BE2C (cell line): ENCODE measurements at places on chromosomes 7 and 10.

- no peak for DNase-seq
Observed at GRCh38 chr7:28364082-28364481, 48.2 kb upstream of the CREB5 start.

GRCh38 chr10:20254078-20254477, 437.8 kb downstream of the PLXDC2 start:
- no peak for DNase-seq

DNA sequence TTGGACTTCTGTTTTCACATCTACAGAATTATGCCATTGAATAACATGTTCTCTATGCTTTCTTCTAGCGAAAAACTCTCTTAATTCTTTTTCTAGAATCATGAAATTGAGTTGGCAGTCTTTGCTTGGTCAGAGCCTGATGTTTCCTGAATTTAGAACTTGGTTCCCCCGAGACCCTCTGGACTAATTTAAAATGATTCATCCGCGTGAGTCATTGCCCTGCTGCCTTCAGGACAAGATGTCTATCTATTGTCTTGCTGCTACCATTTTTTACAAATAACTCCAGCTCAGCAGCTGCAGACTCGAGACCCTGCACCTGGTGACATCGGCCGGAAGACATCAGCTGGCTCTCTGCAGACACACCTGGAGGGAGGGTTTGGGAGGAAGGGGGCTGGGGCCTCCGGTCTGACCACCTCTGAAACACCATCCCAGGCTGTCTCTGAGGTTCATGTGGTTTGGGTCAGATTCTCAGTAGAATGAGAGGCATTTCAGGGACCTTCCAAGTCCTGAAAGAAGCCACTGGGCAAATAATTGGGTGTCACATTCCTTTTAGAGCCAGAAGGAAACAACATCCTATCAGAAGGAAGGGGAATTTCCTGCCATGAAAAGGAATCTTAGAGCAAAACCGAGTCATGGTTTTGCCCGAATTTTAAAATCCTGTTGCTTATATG, 20.9 kb upstream of the KLF6 start:
- DNase-seq, result peak; percentile 69

GRCh38 chr7:83065714-83066113, 97.0 kb downstream of the PCLO start:
- no peak for DNase-seq

DNA sequence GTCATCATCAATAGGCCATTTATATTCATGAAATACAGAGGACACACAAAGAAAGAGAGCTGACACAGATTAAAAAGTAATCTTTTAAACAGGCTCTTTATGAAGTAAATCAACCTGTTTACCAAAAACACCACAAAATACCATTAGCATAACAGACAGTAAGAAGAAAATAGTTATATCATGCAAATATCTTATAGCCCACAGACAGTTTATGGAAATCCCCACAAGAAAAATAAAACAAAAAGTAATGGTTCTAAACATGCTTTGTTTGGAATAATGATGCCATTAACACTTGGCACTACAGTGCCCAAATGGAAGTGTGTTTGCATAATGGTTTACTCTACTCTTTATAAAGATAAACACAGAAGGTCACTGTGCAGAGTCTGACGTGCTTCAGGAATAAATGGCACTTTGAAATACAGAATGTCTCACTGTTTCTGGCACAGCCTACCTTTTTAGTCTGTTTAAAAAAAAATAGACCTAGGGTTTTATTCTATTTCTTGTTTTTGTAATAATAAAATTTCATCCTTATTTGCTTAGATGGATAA, 30.1 kb downstream of the SEMA3D start:
- no peak for DNase-seq

- peak; percentile 81 for DNase-seq
Observed at GRCh38 chr7:53485354-53485753, 449.9 kb downstream of the POM121L12 start.

DNA sequence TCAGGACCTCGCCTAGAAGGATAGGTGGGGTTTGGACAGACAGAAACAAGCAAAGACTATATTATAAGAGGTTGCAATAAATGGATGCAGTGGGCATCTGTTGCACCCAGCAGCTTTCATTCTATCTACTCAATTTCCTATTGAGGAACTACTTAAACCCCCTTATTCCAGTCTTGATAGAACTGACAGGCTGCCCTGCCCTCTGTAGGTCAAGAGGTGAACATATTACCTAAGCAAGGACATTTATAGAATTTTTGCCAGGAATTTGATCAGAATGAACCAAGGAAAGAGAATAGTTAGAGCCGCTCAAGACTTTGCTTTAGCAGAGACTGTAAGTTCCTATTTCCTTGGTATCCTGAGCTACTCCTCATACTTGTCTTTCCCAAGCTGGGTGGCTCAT, 9.5 kb downstream of the VTI1A start:
- no peak for DNase-seq

- DNase-seq, result no peak
Observed at GRCh38 chr10:14016011-14016536, 314.6 kb downstream of the FRMD4A start.

DNA sequence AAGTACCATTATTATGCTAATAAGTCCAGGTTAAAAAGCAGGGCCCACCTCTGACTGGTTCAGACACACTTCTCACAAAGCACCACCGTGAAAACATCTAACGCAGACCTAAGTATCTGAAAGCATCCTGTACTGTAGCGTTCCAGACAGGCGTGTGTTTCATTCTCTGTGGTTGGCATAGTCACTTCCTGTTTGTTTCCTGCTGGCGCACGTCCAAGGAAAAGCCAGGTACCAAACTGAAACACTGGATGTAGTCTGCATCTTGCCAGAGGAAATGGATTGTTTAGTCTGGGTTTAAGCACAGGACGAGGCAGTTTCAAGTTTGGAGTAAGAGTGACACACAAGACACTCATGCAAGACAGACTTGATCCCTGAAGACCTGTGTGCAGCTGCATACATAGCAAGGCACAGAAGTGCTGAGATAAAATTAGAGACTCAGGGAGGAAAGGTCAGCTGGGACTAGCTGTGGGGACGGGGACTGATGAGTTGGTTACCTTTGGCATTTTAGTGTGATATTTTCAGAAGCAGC, 23.3 kb downstream of the BPGM start:
- peak; percentile 75 for DNase-seq

DNA sequence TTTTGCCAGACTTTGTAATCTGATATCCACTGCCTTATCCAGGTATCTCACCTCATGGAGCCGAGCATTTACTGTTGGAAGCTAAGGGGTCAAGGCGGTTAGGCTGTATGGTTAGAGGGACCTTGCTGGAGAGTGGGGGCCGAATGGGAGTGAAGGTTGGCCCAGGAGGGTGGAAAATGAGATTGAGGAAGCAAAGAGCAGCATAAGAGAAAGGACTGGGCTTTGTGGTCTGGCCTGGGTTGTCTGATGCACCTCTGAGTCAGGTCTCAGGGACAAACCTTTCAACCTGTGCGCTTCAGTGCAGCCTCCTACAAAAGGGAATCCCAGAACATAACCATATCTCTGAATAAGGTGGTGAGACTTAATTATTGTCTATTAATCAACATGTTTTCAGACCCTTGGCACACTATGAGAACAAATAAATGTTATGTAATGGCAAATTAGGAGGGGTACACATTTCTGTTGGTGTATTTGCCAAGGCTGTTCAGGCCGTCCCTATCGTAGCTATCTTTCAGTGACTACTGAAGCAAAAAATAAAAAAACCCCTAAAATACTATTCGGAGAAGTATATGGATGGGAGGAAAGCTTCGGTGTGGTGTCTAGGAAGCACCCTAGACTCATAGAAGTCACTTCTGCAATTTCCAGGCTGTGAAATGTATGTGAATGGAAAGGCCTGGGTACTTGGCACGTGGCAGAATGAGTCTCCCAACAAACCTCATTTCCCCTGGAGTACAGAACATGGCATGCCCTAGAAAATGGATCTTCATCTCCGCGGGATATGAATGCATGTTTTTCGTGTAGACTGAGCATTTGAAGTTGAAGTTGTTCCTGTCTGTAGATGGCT, 4.3 kb downstream of the CAMK1D start:
- DNase-seq, result no peak

DNA sequence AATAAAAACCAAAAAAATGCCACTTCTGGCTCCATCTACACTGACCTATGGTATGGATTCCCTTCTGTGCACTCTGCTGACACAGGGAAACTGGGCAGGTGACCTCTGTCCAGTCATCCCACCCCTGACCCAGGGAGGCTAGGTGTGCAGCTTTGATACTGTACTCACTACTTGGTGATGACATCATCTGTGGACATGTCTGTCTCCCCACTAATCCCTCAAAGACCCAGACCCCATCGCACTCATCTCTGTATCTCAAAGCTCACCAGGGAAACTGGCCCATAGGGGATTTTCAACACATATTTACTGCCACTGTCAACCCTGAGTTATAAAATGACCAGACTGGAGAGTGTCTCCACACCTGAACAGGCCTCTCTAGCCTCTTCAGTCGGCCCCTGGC, 10.6 kb downstream of the SGMS1 start:
- DNase-seq, result no peak

GRCh38 chr10:107847620-107848019, 683.1 kb upstream of the SORCS1 start:
- DNase-seq, result no peak

- no peak for DNase-seq
Observed at GRCh38 chr7:132579260-132579899, 3.1 kb upstream of the PLXNA4 start.

DNA sequence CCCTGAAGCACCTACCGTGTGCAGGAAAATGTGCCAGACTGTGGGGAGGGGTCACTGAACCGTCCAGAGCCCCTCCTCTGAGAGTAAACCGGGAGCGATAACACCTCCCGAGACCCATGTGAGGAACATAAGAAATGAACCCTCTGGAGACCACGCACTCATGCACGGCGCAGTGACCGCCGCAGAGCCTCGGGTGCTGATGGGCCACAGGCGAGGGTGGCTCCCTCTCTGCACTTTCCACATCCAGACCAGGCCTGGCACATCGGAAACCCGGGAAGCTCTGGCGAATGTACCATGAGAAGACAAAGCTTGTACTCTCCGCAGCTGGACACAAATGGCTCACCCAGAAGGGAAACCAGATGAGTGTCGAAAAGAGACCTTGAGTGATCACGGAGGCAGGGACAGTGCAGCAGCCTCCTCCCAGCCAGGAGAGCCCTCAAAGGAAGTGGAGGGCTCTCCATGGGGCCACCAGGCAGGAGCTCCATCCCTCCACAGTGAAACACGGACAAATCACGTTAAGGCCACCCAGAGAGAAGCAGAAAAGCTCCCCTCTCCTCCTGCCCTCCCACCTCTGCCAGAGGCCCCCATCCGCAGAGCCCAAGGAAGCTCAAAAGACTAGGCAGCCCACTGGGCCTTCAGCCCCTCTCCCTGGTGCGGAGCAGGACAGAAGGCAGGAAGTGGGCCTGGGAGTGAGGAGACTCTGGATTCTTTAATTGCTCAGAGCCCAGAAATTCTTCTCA, 178.1 kb upstream of the PPP2R2D start:
- no peak for DNase-seq

DNA sequence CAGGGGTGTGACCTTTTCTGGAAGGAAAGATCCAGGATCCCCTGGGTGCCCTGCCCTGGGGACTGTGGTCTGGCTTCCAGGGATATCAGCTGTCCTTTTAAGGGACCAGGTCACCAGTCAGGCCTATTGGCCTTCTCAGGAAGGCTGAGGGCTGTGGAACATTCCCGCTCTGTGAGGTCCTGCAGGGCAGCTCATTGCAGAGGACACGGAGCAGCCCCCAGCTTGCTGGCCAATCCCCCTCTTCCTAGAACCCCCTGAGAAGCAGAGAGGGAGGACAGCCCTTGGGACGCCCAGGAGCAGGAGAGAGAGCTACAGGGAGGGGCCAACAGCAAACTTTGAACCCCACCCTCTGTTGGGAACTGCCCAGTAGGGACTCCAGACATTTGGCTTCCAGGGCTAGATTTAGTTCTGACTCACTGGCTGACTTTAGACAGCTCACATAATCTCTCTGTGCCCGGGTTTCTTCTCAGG, 67.9 kb upstream of the COL13A1 start:
- DNase-seq, result no peak

- DNase-seq, result no peak
Observed at GRCh38 chr7:81705206-81705605, 64.6 kb downstream of the HGF start.

GRCh38 chr7:155317114-155317434, 19.4 kb downstream of the INSIG1 start:
- no peak for DNase-seq

- no peak for DNase-seq
Observed at GRCh38 chr7:74030861-74031260, 2.9 kb downstream of the ELN start.

DNA sequence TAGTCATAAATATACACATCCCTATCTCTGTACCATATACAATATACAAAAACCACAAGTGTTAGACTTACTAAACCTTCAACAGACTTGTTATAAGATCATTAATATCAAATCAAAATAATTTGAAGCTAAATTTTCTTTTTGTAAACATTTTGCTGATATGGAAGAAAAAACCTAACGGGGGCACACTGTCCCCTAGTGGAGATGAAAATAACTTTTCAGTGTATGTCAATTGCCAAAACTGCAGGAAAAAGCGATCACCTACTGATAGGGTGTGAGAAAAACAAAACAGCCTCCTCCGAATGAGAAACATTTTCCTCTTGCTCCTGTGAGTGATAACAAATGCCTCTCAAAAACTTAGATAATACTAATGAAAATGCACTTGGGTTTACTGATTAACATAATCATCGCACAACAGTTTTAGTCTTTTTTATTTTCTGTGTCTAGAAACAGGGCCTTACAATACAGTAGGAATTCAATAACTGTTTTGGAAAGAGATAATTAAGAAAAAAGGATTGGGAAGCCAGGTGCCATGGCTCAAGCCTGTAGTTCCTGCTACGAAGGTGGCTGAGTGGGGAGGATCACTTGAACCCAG, 322.7 kb downstream of the CRPPA start:
- DNase-seq, result no peak

DNA sequence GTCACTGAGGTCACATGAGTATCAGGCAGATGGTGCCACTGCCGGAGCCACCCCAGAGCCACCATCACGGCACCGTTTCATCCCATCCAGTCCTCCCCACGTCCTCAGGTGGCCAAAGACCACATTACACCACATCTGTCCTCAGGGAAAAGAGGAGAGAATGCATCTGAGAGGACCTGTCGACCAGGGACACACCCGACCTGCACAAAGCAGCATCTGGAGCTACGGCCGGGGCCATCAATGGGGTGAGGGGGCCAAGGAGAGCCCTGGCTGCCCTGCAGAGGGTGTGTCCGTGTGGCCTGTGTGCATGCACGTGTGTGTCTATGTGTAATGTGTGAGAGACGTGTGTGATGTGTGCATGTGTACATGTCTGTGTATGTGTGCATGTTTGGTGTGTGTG, 480.6 kb downstream of the DNAJB6 start:
- DNase-seq, result no peak

GRCh38 chr7:156832195-156832877, 60.6 kb downstream of the LMBR1 start:
- no peak for DNase-seq

GRCh38 chr7:22837308-22837707, 14.7 kb upstream of the TOMM7 start:
- no peak for DNase-seq

- peak; percentile 53 for DNase-seq
Observed at GRCh38 chr7:122886357-122887081, at the start of gene CADPS2. CADPS2 (minus strand) TSS chr7:122886460; CDS start chr7:122886337, 123 bp downstream.

GRCh38 chr10:88389456-88389855, 193.7 kb downstream of the RNLS start:
- peak; percentile 28 for DNase-seq

- DNase-seq, result no peak
Observed at GRCh38 chr7:80779456-80779855, 139.4 kb downstream of the SEMA3C start.
